Naive thymus-derived CD8-positive, alpha-beta T cell (primary cell): ENCODE measurements at places on chromosomes 7 and 10.

DNA sequence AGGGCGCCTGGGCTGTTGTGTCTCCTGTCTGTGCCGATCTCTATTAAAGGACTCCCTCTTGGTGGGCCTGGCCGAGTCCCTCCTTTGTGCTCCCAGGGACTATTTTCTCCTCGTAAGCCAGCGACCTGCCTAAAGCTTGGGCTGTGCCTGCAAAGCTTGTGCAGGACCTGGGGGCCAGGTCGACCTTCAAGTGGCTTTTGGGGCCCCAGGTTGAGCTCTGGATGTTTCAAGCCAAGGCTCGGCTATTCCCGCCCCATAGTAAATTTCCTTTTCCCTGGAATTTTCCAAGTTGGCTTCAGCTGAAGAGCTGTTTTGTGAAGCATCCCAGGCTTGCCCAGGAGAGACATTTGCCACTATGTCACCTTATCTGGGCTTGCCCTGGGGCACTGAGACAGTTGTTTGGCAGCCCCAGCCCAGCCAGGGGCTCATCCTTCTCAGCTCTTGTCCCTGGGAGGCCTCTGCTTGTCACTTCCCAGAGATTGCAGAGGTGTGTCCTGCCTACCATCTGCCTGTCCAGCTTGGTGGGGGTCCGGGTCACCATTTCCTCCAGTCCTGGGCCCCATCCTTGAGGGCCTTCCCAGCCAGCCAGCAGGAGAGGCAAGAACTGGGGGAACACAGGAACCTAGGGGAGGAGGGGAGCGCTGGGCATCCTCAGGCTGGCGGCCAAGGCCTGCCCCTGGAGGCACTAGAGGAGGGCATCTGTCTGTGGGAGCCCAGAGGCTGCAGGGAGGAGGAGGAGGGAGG, 20.2 kb downstream of the ZMIZ2 start:
- no peak for DNase-seq

DNA sequence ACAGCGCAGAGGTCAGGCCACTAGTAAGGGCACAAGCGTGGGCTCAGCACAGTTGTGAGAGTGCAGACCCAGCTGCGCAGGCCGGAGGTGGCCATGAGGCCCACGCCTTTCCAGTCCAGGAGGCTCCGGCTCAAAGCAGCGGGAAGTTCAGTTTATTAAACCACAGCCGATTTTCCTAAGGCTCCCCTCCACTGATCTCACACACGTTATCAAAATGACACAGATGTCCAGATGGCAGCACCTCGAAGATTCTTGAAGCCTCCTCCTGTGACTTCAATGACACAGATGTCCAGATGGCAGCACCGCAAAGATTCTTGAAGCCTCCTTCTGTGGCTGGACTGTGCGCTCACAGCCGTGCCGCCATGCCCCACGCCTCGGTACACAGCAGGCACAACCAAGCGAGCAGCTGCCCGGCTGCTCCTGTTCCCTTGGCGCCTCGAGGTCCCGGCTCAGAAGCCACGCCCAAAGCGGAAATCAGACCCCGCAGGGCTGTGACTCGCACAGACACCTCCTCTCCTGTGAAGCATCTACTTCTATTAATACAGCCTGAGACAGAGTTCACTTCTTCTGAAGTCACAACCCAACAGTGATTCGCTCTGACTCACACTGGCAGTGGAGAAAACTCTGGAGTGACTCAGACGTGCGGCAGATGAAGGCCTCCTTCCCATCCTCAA, 122.7 kb downstream of the MAD1L1 start:
- DNase-seq = no peak

GRCh38 chr10:7388602-7389001, 22.2 kb downstream of the SFMBT2 start:
- peak; percentile 17 for DNase-seq

- no peak for DNase-seq
Measured at GRCh38 chr7:103989785-103990767, 618 bp upstream of the RELN start.

DNA sequence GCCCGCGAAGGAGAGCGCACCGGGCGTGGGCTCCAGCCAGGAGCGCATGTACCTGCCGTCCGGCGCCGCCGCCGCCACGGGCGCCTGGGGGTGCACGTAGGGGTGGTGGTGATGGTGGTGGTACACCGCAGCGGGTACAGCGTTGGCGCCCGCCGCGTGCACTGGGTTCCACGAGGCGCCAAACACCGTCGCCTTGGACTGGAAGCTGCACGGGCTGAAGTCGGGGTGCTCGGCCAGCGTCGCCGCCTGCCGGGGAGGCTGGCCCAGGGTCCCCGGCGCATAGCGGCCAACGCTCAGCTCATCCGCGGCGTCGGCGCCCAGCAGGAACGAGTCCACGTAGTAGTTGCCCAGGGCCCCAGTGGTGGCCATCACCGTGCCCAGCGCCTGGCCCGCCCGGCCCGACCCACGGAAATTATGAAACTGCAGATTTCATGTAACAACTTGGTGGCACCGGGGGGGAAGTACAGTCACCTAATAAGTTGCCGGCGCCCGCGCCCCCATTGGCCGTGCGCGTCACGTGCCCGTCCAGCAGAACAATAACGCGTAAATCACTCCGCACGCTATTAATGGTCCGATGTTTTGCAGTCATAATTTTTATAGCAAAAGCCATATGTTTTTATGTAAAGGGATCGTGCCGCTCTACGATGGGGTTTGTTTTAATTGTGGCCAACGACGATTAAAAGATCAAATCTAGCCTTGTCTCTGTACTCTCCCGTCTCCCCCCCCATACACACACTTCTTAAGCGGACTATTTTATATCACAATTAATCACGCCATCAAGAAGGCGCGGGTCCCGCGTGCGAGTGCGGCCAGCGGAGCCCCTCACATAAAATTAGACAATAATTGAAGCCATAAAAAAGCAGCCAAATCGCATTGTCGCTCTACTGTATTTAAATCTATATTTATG, at the start of gene HOXA9:
Gene HOXA9 (minus strand): TSS at position 449 of the 907 bp plus-strand sequence. CDS start 80 bp downstream, at position 369.
- no peak for DNase-seq

DNA sequence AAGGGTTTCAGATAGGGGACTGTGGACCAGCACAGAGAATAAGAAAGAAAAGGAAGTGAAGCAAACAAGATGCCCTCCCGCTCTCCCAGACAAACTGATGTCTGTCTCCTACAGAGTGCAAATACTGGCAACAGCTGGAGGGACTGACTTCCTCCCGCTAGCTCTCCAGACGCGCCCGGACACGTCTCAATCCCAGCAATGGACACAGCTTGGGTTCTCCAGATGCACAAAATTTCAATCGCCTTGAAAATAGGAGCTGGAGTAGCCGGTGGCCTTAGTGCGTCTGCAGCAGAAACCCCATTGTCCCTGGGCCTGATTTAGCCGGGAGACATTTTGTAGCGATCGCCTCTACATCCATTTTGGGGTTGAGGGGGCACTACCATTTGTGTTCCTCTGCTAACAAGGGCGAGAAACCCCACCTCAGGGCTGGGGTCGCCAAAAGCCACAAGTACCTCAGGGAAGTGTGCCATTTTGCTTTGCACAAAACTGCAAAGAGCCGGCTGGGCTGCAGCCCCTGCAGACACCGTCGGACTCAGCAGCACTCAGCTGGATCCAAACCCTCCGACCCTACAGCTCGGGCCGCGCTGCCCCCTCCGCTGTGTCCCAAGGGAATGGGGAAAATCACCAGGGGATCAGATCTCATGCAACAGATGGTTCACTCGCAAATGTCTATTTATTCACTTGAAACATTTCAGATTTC, 5.9 kb downstream of the CPA2 start:
- no peak for DNase-seq
